Stromal cell of bone marrow (primary cell): ENCODE measurements at places on chromosomes 4 and X.

DNA sequence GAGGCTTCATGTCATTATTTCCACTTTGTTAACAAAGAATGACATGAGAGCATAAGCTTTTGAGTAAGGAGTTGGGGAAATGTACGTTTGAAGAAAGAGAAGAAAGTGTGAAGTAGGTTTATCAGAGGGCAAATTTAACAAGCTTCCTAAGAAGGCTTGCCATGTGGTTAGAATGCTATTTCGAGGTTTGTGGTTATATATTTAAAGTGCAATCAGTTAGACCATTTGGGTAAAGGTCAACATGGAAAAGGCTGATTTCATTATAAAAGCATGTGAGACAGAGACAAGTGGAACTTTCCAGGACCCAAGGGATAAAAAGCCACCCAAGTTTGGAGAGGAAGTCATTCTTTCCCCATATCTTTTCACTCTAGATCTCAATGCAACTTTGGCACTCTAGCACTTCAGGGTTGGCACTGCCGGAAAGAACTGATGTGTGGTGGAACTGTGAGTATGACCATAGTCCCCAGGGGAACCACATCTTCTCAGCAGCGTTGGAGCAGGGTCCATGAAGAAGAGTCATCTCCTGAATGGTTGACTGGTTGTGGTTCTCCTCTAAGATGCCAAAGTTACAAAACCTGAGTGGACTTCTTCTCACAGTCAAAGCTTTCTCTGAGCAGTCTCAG, 529.9 kb downstream of the MID1IP1 start:
- DNase-seq, result no peak

GRCh38 chrX:111492085-111492484, 19.4 kb upstream of the SERTM2 start:
- no peak for DNase-seq

DNA sequence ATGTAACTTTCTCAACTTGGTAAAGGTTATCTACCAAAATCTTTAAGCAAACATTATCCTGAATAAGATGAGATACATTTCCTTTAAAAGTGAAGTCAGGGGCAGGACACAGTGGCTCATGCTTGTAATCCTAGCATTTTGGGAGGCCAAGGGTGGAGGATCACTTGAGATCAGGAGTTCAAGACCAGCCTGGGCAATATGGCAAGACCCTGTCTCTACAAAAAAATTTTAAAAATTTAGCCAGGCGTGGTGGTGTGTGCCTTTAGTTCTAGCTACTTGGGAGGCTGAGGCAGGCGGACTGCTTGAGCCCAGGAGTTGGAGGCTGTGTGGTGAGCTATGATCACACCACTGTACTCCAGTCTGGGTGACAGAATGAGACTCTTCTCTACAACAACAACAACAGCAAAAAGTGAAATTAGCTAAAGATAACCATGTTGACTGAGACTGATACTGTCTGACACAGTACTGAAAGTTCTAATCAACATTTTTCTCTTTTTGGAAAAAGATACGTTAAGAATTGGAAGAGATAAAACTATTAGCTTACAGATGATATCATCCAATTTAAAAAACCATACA, 4.9 kb downstream of the DCAF16 start:
- no peak for DNase-seq

- no peak for DNase-seq
Observed at GRCh38 chrX:107541244-107541643, 87.1 kb upstream of the PRPS1 start.

DNA sequence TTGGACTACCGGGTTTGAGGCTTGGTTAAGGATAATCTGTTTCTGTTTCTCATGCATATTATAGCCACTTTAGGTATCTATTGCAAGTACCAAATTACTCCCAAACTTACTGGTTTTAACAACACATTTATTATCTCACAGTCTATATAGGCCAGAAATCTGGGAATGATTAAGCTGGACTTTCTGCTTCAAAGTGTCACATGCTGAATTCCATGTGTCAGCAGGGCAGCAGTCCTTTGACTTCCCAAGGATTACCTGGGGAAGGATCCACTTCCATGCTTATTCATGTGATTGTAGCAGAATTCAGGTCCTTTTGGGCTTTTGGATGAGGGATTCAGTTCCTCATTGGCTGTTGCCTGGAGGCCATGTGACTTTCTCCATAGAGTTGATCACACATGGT, 349.0 kb upstream of the TRAM1L1 start:
- no peak for DNase-seq

DNA sequence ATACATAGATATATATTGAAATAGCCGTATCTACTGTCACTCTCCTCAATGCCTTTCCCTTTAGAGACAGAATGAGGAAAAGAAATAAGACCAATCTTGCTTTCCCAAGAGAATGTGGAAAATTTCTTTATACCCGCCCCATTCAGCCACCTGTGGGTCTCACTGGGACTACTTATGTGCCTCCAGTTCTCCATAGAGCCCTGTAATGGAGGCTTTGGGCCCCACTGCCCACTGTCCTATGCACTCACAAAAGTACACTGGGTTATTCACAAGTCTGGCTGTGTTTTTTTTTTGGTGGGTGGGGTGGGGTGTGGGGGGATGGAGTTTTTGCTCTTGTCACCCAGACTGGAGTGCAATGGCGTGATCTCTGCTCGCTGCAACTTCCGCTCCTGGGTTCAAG, 70.4 kb upstream of the ELOVL6 start:
- no peak for DNase-seq

DNA sequence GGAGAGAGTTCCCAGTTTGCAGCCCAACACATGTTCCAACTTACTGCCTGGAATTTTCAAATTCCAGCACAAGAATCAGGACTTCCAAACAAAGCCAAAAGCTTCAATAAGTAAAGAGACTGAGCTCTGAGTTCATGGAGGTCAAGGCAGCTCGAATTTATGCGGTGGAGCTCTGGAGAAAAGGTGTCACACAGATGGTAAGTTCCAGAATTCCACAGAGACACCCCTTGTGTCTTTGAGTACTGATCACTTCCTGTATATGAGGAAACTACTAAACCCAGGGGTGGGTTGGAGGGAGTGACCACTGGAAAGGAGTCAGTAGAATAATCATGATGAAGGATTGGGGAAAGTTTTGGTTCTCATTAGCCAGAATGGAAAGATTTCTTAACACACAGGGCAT, 118.5 kb upstream of the GUCY1A1 start:
- no peak for DNase-seq

DNA sequence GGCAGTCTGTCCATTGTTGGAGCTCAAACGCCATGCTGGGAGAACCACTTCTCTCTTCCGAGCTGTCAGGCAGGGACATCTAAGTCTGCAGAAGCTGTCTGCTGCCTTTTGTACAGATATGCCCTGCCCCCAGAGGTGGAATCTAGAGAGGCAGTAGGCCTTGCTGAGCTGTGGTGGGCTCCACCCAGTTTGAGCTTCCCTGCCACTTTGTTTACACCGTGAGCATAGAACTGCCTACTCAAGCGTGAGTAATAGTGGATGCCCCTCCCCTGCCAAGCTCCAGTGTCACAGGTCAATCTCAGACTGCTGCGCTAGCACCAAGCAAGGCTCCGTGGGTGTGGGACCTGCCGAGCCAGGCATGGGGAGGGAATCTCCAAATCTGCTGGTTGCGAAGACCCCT, 145.7 kb downstream of the VSIG4 start:
- DNase-seq, result no peak

DNA sequence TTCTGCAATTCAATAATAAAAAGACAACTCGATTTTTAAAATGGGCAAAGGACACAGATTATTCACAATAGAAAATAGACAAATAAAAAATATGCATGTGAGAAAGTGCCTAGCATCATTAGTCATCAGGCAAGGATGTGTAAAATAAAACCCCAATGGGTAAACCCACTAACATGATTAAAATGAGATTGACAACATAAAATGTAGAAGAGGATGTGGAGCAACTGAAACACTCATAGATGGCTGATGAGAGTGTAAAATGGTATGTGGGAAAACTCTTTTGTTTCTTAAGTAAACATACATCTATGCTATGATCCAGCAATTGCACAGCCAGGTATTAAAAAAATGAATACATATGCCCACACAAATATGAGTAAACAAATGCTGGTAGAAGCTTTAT, 177.6 kb downstream of the IQCM start:
- DNase-seq, result peak; percentile 9

DNA sequence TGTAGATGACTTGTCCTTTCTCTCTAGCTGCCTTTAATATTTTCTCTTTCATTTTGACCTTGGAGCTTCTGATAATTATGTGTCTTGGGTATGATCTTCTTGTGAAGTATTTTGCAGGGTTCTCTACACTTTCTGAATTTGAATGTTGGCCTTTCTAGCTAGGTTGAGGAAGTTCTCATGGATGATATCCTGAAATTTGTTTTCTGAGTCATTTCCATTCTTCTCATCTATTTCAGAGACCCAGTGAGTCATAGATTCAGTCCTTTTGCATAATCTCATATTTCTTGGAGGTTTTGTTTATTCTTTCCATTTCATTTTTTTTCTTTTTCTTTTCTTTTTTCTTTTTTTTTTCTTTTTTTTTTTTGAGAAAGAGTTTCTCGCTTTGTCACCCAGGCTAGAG, 585.7 kb upstream of the PABPC4L start:
- peak; percentile 3 for DNase-seq

DNA sequence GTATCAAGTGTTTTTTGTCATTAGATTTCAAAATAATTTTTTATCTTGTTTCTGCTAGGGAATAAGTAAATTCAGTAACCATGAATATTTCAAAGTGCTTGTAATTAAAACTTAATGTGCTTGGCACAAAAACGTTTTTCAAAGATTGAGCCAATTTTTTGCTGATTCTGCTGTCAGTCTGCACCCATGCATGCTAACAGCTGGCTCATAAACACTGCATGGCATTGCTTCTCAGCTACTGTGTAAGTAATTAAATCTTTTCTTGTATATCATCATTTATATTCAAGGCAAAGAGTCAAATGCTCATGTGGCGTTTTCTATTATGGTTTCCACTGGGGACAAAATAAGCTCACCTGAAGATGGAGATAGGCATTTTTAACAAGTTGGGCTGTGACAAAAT, 66.8 kb upstream of the SPANXN2 start:
- no peak for DNase-seq

GRCh38 chr4:3338976-3339531, 46.2 kb downstream of the RGS12 start:
- no peak for DNase-seq

- peak; percentile 64 for DNase-seq
Observed at GRCh38 chr4:150140774-150141400, 62.6 kb downstream of the DCLK2 start.

DNA sequence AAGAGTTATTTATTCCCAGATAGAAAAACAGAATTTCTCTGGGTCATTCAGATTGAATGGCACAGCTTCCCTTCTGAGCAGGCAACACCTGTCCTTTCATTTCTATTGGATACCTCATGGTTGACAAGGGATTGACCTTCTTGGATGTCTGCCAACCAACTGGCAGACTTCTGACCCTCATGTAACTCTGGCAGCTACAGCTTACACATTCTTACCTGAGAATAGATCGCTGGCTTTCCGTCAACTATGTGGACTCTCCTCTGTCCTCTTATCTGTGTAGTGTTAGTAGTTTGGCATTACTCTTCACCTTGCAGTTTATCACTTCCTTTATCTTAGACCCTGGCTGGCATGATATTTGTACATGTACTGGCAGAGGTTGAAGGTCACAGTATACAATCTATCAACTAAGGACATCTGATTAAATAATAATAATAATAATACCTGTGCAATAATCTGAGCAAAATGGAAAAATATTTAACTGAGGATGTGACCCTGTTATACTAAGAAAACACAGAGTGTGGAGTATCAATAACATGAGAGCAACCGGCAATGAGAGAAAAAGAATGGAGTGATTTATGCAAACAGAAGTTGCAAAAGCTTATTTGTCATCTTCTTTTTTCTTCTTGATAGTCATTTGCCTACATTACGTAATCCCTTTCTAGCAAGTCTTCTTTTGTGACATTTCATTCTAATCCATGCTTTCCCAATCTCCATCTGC, 1118.2 kb downstream of the ARAP2 start:
- DNase-seq, result no peak

DNA sequence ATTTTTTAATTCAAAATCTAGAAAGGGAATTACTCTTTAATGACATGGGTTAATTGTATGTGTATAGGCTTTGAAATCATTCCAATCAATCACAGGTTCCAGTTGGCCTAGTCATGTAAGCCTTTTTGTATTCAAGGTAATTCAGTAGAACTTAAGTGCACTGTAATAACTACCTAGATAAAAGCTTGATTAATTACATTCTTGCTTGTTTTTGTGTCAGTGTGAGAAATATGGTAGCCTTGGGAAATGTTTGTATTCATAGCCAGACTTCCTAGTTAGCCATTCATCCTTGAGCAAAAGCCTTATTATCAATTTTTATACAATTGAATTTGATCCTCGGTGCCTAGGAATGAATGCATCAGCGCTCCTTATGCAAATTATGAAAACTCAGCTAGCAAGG, 33.5 kb downstream of the TKTL2 start:
- no peak for DNase-seq

DNA sequence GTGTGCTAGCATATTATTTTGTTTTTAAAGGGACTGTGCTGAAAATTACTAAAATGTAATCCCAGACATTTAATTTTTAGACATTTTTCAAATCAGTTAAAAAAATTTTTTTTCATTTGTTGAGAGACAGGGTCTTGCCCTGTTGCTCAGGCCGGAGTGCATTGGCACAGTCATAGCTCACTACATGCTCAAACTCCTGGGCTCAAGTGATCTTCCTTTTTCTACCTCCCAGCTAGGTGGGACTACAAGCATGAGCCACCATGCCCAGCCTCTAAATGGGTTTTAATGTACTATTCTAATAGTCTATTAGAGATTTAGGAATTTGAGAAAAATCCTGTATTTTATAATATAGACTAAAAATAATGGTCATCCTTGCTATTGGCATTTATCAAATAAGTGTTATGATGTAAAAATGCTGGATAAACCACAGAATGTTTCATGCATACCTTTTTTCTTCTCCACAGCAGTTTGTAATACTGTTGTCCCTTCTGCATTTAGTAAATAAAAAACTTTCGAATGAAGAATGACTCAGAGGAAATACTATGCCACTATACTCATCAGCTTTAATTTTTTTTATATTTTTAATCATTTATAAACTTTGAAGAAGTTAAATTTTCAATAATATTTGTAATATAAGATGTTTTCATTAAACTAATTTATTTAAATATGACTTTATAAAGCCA, 29.9 kb downstream of the CPEB2 start:
- no peak for DNase-seq

GRCh38 chr4:102527695-102528283, 26.6 kb downstream of the NFKB1 start:
- no peak for DNase-seq
